ENCODE measurements at places on chromosomes 13 and 19.

DNA sequence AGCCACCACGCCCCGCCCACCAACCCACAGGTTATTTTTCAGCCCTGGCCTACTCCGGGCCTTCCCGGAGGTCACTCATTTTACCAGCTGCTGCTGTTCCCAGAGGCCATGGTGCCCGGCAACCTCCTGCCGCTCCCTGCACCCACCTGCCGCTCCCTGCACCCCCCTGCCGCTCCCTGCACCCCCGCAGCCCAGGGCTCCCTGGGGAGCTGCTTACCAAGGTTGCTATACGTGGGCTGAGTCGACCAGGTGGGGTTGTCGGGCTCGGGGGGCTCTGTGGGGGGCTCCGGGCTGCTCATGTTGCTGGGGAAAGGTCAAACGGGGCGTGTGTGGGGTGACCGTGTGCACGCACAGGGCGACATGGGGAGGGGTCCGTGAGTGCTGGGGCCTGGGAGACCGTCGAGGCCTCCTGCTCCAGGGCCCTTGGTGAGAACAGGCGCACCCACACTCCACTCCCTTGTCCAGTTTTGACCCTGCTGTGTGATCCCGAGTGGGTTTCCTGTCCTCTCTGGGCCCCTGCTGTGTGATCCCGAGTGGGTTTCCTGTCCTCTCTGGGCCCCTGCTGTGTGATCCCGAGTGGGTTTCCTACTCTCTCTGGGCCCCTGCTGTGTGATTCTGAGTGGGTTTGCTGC, 1.2 kb downstream of the PEAK3 start:
- DNase-seq = no peak

- DNase-seq = no peak
Measured at GRCh38 chr13:73687087-73687486, 447.1 kb downstream of the KLF12 start.

- DNase-seq = peak; percentile 7
Measured at GRCh38 chr13:52405369-52405766, 604 bp downstream of the THSD1 start.

DNA sequence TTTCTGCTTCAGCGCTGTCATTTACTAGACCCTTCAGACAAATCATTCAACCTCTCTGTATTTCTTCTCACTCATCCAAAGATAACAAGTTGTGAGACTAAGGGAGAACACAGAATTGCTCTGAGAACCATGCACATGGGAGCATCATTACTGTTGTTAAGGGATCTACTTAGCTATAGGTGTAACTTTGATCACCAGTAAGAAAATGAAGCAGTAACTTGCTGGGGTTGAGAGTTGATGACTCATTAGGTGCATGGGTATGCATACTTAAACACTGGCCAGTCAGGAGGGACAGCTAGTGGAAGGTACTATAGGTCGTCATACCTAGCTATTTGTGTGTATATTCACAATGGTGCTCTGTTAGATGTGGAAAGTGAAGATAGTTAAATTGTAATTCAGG, 61.5 kb downstream of the B3GLCT start:
- no peak for DNase-seq

- DNase-seq = peak; percentile 95
Measured at GRCh38 chr19:38229585-38230073, 5.6 kb upstream of the DPF1 start.

GRCh38 chr19:2503521-2504109, 27.7 kb downstream of the GADD45B start:
- peak; percentile 86 for DNase-seq

DNA sequence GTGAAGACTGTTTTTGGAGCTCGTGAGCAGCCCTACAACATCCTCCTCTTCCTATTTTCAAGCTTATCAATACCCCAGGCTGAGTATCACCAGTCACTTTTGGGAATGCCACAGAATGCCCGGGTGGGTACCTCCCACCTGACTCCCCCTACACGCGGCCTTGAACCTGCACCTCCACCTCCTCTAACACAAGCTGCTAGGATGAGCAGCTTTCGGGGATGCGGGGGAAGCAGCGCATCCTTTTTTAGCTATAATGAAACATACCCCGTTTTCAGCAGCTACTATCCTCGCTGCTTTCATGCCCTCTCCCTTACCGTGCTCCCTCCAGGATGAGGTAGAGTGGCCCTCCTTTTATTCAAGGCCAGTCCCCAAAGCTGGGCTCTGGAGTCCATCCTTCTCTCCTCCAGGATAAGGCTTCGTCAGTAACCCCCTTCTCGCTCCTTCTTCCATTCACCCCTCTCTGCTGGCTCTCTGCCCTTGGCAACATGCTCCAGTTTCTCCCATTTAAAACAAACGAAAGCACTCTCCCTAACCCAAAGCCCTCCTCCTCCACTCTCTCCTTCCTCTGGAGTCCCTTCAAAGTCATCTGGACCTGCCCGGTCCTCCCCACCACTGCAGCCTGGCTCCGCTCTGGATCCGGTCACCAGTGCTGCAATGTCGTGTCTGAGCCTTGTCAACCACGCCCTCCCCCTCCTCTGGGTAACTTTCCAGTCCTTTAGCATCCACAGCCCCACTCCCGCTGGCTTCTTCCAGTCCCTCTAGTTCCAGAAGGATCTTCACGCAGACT, 55.3 kb downstream of the STK24 start:
- no peak for DNase-seq

Measured in Daoy (cell line).